Sciatic nerve (tissue), 2 donors: ENCODE measurements at places on chromosomes 2 and 18.

- DNase-seq, result peak; percentile 83
Measured at GRCh38 chr2:174025271-174026121, 60.3 kb upstream of the SP3 start.

- no peak for DNase-seq
Measured at GRCh38 chr2:120579916-120580685, 155.6 kb upstream of the GLI2 start.

DNA sequence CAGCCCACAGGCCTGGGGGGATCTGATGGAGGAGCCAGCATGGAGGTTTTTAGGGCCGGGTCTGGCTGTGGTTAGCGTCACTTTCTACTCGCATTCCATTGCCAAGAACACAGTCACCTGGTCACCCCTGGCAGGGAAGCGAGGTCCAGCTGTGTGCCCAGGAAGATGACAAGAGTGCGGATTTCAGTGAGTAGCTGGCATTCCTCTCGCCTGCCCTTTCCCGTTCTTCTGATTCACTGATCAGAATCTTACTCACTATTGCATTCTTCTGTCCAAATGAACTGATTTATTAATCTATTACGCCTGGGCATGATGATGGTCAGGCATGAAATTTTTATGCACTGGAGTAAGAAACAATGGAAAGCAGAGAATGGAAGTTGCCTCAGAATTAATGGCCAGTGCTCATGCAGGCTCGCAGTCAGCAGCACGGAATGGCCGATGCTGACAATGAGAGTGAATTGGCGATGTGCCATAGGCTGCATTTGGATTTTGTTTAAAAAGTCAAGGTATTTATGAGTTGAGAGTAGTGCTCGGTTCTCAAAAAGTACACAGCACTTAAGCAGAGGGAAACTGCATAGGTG lies 76.4 kb upstream of the MGAT5 start:
- DNase-seq, result no peak

GRCh38 chr2:68700560-68700959 lies 34.1 kb upstream of the ARHGAP25 start:
- DNase-seq, result no peak

DNA sequence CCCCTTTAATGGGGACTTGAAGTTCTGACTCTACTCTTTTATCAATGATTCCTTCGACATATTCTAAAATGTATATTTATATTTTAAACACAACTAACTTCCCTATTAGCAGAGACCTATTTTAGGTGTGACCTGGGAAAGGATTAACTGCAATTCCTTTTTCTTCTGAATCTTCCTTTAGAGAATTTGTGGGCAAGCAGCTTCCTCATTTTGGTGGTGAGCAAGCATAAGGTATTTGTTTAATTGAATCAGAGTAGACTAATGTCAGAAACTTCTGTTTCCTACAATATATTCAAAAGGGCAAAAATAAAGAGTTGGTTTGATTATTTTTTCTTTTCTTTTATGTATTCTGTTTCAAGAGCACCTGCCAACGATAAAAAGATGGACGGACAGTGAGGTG lies 237.0 kb downstream of the IKZF2 start:
- DNase-seq, result no peak

DNA sequence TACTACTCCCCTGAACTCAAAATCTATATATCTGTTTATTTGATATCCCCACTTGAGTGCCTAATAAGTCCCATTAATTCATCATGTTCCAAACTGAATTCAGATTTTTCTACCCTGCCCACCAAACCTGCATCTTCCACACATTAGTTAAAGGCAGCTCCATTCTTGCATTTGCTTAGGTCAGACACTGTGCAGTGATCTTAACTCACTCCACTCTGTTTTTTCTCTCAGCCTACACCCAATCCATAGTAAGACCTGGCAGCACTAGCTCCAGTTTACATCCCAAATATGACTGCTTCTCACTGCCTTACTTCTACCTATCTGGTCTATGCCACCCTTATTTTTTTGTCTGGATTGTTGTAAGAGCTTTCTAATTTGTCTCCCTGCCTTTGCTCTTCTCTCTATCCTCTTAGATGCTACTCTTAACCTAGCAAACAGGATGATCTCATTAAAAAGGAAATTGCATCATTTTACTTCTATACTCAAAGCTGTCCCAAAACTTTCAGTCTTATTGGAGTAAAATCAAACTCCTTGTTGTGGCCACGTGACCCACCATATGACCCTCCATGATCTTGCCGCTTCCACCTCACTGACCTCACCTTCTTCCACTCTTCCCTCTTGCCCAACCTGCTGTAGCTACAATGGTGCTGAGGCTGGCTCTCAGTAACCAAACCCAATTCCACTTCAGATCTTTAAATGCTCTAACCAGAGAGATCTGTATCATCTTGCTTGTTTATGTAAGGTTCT lies 274.9 kb upstream of the FANCL start:
- no peak for DNase-seq

- no peak for DNase-seq
Measured at GRCh38 chr2:120729406-120730399, 6.0 kb upstream of the GLI2 start.

DNA sequence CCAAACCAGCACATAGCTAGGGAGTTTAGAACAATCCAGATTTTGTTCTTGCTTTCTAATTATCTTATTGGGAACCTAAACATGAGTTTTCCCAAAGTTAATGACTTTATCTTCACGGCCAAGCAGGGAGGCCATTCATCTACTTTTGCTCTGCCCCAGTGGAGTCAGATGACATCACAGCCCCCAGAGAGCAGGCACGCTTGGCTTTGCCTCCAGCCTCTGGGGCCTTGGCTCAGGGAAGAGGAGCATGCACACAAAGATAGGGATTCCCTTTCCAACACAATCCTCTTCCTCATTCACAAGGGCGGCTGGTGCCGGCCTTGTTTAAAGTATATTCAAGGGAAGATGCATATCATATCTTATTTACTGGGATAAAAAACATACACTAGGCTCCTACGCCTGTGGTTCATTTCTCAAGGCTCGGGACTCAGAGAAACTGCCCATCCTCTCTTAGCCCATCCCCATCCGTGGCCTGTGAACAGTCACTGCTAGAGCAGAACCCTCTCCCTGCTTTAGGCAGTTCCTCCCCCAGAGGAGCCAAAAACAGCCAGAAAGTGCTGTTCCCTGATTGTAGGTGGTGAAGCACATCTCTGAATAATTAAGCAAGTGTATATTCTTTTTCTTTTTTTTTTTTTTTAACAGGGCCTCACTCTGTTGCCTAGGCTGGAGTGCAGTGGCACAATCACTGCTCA lies 21.2 kb downstream of the TGFA start:
- no peak for DNase-seq

GRCh38 chr18:13181765-13182164 lies 36.8 kb upstream of the LDLRAD4 start:
- DNase-seq, result no peak

- DNase-seq, result no peak
Measured at GRCh38 chr18:27045342-27045741, 139.8 kb downstream of the CHST9 start.

DNA sequence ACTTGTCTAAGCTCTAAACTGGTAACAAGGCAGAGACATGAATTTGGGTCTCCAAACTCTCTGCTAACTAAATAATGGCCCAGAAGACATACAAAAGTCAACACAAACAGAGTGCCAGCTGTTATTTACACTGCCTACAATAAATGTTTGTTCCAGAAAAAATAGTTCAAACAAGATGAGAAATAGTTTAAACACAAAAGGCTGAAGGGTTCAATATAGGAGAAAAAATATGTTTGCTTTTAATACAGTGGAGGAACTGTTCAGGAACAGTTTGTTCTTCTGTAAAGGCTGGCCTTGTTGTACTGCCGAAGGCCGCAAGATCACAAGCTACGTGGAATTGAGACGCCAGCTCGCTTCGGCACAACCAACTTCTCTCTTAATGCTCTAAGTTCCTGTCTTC lies 74.6 kb downstream of the AFF3 start:
- no peak for DNase-seq

- no peak for DNase-seq
Measured at GRCh38 chr2:79960035-79960434, 344.5 kb downstream of the LRRTM1 start.

DNA sequence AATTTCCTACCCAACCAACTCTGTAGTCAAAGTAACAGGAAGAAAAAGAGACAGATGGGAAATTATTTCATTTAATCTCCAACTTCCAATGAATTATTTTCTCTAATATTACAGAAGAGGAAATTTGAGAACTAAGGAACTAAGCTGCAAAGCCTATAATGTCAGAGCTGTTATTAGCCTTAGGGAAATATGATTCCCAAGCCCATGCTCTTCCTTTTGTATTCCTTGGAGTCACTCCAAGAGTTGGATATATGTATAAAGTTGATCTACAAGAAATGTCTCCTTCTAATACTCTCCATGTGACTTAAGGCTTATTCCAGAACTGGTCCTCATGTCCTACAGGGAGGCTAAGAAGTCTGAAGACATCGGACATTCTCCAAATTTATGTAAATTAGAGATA lies 31.6 kb upstream of the VWC2L start:
- no peak for DNase-seq

DNA sequence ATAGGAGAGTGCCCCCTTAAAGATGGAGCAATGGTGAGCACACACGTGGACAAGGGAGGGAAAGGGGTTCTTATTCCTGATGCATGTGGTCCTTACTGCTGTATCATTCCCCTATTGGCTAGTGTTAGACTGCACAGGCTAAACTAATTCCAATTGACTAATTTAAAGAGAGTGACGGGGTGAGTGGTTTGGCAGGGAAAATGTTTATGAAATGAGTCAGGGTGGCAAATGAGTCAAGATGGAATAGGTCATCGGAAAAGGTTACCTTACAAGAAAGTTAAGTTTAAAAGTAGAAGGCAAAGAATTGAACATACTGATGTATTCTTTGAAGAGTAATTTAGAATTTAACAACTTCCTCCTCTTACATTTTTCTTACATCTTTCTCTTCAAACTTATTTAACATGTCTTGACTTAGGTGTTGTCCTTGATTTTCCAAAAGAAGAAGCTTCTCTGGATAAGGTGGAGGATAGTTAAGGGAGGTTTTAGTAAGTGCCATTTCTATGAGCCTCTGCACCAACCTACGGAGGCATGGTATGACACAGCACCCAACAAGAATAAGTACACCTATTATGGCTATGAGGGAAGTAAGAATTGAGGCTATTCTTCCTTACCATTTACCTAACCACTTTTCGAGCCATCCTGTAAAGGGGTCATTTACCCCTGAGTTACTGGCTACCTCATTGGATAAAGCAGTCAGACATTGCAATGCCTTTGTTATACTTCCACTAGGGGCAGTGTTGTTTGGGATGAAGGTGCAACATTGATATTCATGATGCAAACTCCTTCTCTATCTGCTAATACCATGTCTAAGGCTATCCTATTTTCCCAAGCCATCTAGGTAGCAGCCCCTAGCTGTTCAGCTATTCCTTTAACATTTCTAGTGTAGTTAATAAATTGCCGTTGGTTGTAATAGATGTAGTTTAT lies 1345.8 kb upstream of the LRRTM1 start:
- no peak for DNase-seq

DNA sequence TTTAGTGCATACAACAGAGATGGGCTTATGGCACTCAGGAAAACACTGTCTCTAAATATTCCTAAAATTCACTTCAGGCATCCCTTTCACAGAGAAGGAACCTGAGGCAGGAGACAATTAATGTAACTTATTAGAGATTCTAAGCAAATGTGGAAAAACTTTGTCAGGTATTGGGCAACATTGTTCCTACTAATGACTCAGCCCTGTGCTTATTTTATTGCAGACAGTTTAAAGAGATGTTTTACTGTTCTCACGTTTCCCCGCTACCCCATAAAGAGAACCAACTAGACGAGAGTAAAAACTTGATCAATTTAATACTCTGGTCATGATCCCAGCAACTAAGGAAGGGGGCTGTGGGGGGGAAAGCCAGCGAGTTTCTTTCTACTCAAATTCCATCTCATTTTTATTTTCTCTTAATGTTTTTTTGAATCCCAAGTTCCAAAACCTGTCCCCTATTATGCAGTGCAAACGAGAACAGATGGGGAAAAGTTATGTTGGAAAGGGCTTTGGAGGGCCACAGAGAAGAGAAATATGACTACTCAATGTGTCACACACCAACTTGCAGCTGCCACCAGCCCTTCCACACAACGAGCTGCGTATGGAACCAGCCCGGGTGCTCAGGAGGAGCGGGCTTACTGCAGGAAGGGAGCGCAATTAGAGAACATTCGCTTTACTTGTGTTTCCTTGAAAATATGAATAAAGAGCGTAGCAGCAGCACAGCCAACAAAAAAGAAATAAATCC lies 18.7 kb upstream of the ACVR1 start:
- no peak for DNase-seq

GRCh38 chr2:102392096-102392495 lies 30.9 kb upstream of the IL18RAP start:
- DNase-seq, result no peak
